Kidney epithelial cell (primary cell): ENCODE measurements at places on chromosomes 16 and 17. TPM values are rescaled to one million over a fixed set of nuclear protein-coding genes. Genes with fewer than 3 reads are reported as not detected.

SPNS2 gene
- 47.3 and 53.1 TPM in 2 replicates for total RNA-seq

KCNJ18 gene
- not detected in 2 replicates for total RNA-seq

TBX2 gene
- total RNA-seq, result 7.3 and 7.7 TPM in 2 replicates

CDRT15 gene
- not detected in 2 replicates for total RNA-seq

KIF18B gene
- total RNA-seq, result 1.4 and 2.8 TPM in 2 replicates

USP6 gene
- total RNA-seq, result 0.92 and 1.0 TPM in 2 replicates

TBCD gene
- 69.6 and 79.6 TPM in 2 replicates for total RNA-seq

CCL1 gene
- not detected in 2 replicates for total RNA-seq

PRSS27 gene
- 2.9 and 3.1 TPM in 2 replicates for total RNA-seq

CD300C gene
- total RNA-seq, result 0.21 TPM in 1 of 2 replicates, not detected in the other

PER1 gene
- 11.0 and 19.4 TPM in 2 replicates for total RNA-seq

KRT24 gene
- not detected in 2 replicates for total RNA-seq

GNGT2 gene
- 0.58 TPM in 1 of 2 replicates, not detected in the other for total RNA-seq

BCL6B gene
- 0.08 TPM in 1 of 2 replicates, not detected in the other for total RNA-seq

CD300H gene
- not detected in 2 replicates for total RNA-seq

TBC1D3K gene
- not detected in 2 replicates for total RNA-seq

KRTAP1-1 gene
- total RNA-seq, result not detected in 2 replicates

TNP2 gene
- total RNA-seq, result not detected in 2 replicates

MAPT gene
- 0.25 and 1.0 TPM in 2 replicates for total RNA-seq

NEUROD2 gene
- not detected in 2 replicates for total RNA-seq

SLC9A5 gene
- total RNA-seq, result 0.07 TPM in 1 of 2 replicates, not detected in the other

CEP95 gene
- total RNA-seq, result 38.6 and 39.8 TPM in 2 replicates

CSNK2A2 gene
- 52.9 and 54.8 TPM in 2 replicates for total RNA-seq

RAB11FIP4 gene
- 19.6 and 26.5 TPM in 2 replicates for total RNA-seq

ACAP1 gene
- 0.14 and 3.6 TPM in 2 replicates for total RNA-seq

FTSJ3 gene
- total RNA-seq, result 52.1 and 54.5 TPM in 2 replicates

KRT20 gene
- not detected in 2 replicates for total RNA-seq

ABCA10 gene
- total RNA-seq, result 0.14 and 0.29 TPM in 2 replicates

HOXB9 gene
- 70.1 and 77.0 TPM in 2 replicates for total RNA-seq

KRT33B gene
- total RNA-seq, result 0.17 TPM in 1 of 2 replicates, not detected in the other

C17orf58 gene
- total RNA-seq, result 10.4 and 14.7 TPM in 2 replicates

TNRC6A gene
- total RNA-seq, result 17.5 and 18.4 TPM in 2 replicates

TEKT3 gene
- not detected in 2 replicates for total RNA-seq

TMED6 gene
- not detected in 2 replicates for total RNA-seq

PDE6G gene
- total RNA-seq, result 2.2 and 5.3 TPM in 2 replicates

CMTM2 gene
- 0.54 and 1.4 TPM in 2 replicates for total RNA-seq

ST6GALNAC2 gene
- 9.9 and 13.6 TPM in 2 replicates for total RNA-seq

SP6 gene
- 0.62 and 2.5 TPM in 2 replicates for total RNA-seq

NLRC3 gene
- 0.04 TPM in 1 of 2 replicates, not detected in the other for total RNA-seq

TBC1D3C gene
- total RNA-seq, result not detected in 2 replicates

CD300LB gene
- 0.07 TPM in 1 of 2 replicates, not detected in the other for total RNA-seq

SBK1 gene
- total RNA-seq, result 10.5 and 12.9 TPM in 2 replicates

RNPS1 gene
- 243 and 268 TPM in 2 replicates for total RNA-seq

KRTAP4-3 gene
- not detected in 2 replicates for total RNA-seq

TERB1 gene
- total RNA-seq, result 0.27 TPM in 1 of 2 replicates, not detected in the other

ACSM3 gene
- total RNA-seq, result 5.9 and 14.4 TPM in 2 replicates

CNTROB gene
- 19.2 and 20.1 TPM in 2 replicates for total RNA-seq

FOXN1 gene
- not detected in 2 replicates for total RNA-seq

UBE2O gene
- total RNA-seq, result 12.6 and 15.5 TPM in 2 replicates

TBC1D28 gene
- total RNA-seq, result not detected in 2 replicates

TBC1D3H gene
- total RNA-seq, result not detected in 2 replicates

PPP1R27 gene
- 0.38 TPM in 1 of 2 replicates, not detected in the other for total RNA-seq

TP53 gene
- 154 and 168 TPM in 2 replicates for total RNA-seq
